Activated naive CD4-positive, alpha-beta T cell (primary cell): ENCODE measurements at places on chromosomes 2 and 18.

- DNase-seq: no peak
Observed at GRCh38 chr2:9991221-9991620, 39.7 kb downstream of the GRHL1 start.

DNA sequence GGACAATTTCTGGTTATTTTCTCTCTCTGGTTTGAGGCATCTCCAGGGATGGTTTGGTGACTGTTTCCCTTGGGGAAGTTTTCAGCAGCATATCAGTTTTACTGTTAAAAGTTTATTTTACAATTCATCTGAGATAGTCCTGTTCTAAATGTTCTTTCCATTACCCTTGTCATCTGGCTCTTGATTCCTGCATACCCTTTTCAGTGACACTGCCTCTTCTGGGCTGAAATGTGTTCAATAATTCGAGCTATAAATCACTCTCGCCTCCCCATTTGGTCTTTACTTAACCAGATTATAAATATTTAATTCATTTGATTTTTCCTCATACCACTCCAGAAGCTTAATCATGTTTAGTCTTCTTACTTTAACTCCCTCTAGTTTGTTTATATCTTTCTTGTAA lies 9.5 kb downstream of the DCC start:
- DNase-seq: no peak

DNA sequence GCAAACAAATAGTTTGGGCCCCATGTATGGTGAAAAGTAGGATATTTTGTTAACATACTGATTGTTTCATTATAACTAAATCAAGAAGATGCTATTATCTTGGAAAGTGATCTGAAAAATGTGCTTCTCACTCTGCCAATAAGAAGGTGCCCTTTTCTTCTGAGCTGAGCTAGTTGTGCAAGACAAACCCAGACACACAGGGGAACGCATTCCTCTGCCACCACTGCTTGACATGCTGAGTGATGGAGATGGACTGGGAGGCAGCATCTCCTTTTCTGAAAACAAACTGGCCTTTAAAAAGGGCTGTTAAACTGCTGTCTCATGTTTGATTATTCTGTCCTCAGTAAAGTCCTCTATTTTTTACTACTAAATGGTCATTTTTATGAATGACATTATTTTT lies 1989.9 kb upstream of the CELF4 start:
- DNase-seq: no peak

DNA sequence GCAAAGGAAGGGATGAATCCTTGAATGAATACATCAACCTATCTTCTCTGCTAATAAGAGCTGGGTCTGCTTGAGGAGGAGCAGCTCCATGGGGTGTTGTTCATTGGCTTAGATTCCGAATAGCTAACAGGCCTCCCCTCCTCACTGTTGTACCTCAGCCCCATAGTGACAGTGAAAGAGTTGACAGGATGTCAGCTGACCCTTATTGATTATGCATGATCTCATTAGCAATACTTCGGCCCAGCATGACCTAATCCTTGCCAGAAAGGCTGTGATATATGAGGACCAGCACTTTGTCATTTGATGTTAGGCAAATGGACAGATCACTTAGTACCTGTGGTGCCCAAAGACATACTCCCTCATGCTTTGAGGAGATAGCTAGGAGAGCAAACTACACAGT lies 1333.7 kb upstream of the CELF4 start:
- DNase-seq: no peak

DNA sequence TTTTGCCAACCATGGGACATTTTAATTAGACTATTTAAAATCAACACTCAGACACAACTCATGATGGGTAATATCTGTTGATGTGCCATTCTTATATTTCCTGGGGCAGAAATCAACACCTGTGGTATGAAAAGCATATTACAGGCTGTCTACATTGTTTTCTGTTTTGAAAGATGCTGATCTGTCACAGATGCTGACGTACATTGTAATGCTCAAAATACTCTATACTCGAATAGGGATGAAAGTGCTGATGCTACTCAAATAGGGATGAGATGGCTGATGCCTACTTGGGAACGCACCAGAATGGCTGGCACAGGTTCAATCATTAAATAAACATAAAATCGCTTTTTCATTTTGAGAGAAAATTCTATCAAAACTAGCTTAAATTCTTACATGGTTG lies 41.2 kb downstream of the TMEFF2 start:
- no peak for DNase-seq

DNA sequence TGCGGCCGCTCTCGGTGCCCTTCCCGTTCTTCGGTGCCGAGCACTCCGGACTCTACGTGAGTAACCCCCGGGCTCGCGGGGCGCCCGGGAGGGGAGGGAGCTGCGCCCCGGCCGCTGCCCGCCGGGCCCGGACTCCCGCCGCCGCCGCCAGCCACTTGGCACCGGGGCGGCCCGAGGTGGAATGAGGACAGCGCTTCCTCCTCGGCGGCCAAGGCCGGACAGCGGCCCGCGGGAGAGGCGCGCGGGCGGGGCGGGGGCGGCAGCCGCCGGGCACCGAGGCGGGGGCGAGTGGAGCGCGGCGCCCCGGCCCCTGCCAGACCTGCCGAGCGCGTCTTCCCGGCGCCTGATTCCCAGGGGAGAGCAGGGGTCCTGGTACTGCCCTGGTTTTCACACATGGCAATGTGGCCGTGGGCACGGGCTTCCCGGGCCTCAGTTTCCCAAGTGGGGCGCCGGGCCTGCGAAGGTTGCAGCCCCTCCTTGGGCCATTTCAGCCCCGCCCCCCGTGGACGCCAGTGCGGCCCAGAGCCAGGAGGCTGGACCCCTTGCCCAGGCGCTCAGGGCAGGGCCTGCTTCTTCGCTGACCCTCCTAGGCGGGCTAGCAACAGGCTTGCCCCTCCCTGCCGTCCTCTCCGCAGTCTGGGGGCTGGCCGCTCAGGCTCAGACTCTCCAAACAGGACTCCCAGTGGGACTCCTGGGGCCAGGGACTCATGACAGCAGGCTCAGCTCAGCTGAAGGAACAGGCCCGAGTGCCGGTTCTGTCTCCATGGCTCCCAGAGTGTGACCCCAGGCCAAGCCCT lies 775 bp downstream of the SNED1 start:
- DNase-seq: no peak

DNA sequence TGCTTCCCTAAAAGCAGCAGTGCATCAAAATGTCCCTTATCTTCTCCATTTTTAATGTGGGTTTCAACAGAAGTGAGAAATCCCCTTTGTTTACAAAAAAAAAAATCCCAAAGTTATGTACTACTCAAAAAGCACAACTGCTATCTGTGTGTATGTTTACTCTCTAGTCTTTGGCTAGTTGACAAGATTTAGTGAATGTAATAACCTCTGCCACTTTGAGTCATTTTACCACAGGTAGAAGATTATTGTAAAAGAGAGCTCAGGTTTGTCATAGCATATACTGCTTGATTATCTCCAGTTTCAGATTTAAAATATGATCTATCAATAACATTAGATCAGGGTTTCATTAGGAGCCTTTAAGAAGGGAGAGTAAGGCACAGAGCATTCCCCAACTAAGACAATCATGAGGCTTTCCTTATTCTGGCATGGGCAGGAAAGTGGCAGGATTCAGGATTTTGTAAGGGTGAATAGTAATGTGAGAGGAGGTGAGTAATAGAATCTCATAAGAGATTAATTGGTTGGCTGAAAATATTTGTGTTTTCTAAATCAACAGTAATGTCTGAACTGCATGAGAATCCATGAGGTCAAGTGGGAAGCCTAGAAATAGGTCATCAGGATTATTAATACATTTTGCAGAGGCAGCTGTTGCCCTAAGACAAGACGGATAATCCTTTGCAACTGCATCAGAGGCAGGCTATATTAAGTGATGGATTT lies 1780.3 kb upstream of the LRRTM1 start:
- no peak for DNase-seq

GRCh38 chr2:195508139-195508455 lies 148.9 kb upstream of the SLC39A10 start:
- no peak for DNase-seq

GRCh38 chr2:71684226-71685072 lies 231.1 kb downstream of the DYSF start:
- no peak for DNase-seq

DNA sequence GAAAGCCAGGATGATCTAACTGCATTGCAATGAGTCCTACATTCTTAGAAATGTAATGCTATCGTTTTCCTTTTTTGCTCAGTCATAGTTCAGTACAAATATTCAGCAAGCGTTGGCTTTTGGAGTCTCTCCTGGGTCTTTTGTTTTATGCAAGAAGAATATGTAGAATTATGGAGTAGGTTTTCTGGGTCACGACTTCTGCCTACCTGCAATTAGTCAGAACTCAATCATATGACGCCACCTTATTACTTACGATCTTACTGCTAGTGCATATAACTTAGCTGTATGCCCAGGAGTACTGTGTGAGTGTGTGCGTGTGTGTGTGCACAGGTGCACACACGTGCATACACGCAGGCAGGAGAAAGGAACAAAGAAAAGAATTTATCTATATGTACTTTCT lies 640.2 kb downstream of the STK39 start:
- no peak for DNase-seq

GRCh38 chr2:49404108-49404507 lies 249.8 kb upstream of the FSHR start:
- DNase-seq: no peak

DNA sequence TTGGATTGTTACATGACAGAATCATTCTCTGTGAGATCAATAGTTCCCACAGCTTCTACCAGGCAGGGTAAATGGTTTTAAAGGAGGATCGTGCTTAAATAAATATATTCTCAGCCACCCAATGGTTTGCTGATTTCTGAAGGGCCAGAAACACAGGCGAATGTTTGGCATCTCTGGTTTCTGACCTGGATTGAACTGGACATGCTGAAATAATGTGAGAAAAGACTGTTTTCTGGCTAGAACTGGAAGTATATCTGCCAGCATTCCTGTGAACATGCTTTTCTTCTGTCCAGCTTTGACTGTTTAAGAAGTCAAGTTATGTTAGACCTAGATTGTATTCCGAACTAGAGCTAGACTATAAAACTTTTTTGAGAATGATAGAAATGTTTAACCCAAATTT lies 77.1 kb upstream of the COL3A1 start:
- no peak for DNase-seq

DNA sequence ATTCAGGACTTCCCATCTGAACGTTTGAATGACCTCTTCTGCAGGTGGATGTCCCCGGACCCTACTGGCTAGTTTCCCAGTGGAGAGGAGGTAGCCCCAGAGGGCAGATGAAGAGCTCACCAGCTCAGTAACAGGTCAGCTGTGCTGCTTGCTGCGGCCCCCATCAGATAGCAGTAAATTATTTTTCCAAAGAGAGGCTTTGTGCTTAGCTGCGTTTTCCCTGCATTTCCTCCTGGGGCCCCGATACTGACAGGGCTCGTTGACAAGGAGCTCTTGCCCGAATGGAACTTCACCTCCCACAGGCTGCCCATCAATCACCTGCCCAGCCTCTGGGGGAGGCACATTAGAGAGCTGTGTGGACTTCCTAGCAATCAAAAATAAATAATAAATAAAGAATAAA lies 185.8 kb downstream of the DOK6 start:
- no peak for DNase-seq

DNA sequence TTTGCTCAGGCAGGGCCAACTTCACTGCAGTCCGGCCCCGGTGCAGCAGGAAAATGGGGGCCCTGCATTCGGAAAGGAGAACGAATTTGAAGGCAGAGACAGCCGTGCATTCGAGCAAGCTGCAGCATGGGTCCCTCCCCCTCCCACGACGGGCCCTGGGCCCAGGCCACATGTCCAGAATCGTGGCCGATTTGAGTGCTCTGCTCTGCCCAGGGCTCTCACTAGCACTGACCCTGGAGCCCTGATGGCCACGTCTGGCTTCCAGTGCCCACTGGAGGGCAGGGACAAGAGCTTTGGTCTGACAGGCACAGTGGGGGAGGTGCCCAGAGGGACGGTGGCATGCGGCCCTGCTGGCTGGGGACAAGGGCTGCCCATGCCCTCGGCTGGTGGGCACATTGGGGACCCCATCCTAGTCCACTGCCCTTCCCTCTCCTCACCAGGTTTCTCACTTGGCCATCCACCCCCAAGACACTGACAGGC lies 14.4 kb upstream of the KLHL30 start:
- DNase-seq: no peak

GRCh38 chr2:191341436-191341835 lies 96.2 kb downstream of the MYO1B start:
- no peak for DNase-seq

DNA sequence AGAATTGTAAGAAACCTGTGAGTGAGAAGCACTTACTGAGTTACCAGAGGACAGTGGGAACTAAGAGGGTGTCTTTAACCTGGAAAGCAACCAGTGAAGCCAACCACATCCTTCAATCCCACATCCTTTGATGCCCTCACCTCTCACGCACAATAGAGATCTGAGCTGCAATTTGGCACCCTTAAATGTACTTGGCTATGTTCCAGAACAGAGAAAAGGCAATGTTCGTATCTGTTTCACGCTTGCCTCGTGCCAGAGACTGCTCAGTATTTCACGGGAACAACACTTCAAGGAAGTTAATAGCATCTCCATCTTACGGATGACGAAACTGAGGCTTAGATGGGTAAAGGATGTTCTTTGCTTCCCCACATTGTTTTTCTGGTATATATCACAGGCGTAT lies 167.4 kb downstream of the DPP10 start:
- no peak for DNase-seq

GRCh38 chr2:157246765-157247407 lies 10.6 kb upstream of the GALNT5 start:
- no peak for DNase-seq

DNA sequence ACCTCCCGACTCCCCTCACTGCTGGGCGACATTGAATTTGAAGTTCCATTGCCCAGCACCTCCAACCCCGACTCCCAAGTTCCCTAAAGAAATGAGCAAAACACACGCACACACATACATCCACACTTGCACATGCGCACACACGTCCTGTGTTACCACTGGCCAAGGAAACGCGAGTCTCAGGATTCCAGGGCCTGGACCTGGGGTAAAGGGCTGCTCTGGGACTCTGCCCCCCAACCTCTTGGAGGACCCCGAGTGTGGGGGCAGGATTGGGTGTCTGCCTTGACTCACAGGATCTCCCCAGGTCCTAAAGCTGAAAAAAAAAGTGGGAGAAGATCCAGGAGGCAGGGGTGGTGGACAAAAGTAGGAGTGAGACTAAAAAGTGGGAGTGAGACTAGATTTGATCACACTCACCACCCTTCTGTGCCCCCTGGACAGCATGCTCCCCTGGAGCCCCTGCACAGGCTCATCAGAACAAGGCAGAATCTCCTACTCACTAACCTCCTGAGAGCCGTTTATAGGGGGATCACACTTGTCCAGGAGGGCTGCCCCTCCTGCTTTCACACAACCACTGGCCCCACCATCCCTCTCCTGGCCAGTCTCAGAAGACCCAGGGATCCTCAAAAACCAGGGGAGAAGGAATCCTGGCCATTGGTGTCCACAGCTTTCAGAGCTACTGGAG lies 202.2 kb downstream of the TNS1 start:
- DNase-seq: no peak

DNA sequence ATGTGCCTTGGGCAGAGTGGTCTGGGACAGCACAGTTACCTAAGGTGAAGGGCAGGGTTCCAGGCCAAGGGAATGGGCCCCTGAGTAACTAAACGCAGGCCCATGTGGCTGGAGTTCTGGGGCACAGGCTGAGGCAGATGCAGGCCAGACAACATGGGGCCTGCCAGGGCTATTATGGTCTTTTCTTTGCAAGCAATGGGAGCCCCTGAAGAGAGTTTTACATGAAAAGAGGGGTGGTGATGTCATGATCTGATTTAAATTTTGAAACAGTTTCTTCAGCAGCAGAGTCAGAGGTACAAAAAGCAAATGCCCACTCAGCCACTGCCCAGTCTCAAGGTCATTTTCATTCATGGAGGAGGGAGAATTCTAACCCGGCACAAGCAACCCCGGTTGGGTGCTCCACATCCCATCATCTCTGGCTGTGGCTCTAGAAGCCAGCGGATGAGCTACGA lies 5.6 kb downstream of the CHST10 start:
- no peak for DNase-seq

GRCh38 chr2:69192176-69192945 lies 179.4 kb downstream of the ANTXR1 start:
- DNase-seq: no peak
